DMS 273 treated with DMSO at 0.1 percent for 48 hours (cell line): ENCODE measurements at places on chromosomes 11 and 22.

DNA sequence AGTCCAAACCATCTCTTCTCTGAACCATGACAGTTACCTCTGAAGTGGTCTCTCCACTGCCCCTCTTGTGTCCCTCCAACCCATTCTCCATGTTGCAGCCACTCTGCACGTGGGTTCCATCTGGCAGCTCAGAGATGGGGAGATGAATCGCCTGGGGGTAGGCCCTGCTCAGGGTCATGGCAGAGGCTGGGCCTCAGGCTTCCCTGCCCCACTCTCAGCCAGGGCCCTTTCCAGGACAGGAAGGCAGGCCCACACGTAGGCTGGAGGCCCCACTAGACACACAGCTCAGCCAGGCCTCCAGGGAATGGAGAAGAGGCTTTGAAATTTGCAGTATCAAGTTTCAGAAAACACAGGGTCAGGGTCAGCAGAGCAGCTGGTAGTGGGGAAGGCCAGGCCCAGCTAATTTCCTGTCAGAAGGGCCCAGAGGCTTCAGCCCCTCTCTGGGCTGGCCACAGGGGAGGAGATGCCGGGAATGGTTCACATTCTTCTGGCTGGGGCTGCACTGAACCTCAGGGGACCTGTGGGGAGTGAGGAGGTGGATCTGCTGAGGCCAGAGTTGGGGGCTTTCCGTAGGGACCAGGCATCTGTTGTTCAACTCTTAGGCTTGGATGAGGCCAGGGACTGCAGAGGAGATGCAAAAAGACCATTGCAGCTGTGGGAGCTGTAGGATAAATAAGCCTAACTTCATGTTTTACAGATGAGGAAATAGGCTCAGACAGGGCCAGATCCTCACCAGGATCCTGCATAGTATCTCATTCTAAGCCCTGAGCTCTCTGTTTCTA, 101.6 kb downstream of the SWAP70 start:
- DNase-seq = no peak

DNA sequence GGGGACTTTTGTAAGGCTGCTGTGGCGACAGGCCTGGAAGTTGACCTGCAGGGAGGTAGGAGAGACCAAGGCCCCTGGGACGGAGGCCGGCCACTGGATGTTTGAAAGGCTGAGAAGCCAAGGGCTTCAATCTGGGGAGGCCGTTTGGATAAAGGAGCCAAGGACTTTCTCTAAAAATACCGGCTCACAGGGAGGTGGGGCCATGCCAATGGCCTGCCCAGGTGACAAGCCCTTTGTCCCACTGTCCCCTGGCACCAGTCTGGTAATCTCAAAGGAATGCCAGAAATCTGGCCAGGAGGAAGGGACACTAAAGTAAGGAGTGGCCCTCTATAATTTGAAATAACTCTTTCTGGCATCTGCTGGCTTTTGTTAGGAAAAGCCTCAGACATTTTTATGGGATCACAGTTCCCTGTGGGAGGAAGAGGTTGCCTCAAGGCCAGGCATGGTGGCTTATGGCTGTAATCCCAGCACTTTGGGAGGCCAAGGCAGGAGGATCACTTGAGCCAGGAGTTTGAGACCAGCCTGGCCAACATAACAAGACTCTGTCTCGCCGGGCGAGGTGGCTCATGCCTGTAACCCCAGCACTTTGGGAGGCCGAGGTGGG, 1.9 kb upstream of the CHKA start:
- DNase-seq = no peak

GRCh38 chr11:9605742-9606141, 32.3 kb downstream of the WEE1 start:
- DNase-seq = no peak

- no peak for DNase-seq
Measured at GRCh38 chr11:22341588-22341931, 3.4 kb downstream of the SLC17A6 start.

GRCh38 chr22:28920757-28921584, 37.6 kb downstream of the ZNRF3 start:
- no peak for DNase-seq

GRCh38 chr11:61357233-61357893, 4.3 kb downstream of the CYB561A3 start:
- no peak for DNase-seq

DNA sequence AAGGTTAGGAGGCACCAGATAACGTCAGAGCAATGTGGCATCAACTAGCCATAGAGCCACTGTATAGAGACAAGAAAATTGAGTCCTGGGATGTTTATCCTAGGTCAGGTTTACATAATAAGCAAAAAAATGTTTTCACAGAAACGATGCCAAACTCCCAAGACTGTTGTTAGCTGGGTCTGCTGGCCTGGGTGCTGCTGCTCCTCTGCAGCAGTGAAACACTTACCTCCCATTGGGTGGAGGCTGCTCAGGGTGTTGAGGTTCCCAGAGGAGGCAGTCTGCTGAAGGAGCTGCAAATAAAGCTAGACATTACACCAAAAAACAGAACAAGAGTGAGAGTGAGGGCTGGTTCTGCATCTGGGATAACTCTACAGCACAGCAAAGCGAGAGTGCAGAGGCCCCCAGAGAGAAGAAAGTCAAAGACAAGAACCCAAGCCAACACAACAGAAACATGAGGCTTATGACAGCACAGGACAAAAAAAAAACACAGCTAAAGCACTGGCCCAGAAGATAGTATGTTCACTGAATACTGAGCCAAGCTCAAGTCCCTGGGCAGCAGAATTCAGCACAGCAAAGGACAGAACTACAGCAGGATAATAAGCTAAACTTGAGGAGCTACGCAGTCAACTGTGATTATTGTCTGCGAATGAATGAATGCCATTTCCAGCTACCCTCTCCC, 29.9 kb upstream of the RAPSN start:
- DNase-seq = no peak

- DNase-seq = no peak
Measured at GRCh38 chr11:16043617-16044016, 312.7 kb downstream of the SOX6 start.

GRCh38 chr11:122173074-122173450, 57.0 kb upstream of the BLID start:
- DNase-seq = no peak
